Stimulated activated CD8-positive, alpha-beta memory T cell treated with anti-CD3 and anti-CD28 coated beads, Interleukin-12 subunit alpha, Interleukin-12 subunit beta, amount 100 ng/mL, for 1 hour (primary cell): ENCODE measurements at places on chromosomes 12 and 14.

DNA sequence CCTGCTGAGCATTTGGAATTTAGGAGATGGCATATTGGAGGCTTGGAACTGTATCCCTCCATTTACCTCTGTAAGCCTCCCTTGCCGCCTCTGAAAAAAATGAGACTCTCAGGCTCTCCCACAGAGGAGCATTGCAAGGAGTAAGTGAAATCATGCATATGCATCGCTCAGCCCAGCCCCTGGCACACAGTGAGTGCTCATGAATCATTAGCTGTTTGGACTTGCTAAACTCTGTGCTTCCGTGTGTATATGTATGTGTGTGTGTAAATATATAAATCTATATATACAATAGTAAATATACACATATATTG, 17.1 kb upstream of the TBX3 start:
- DNase-seq: no peak

GRCh38 chr14:32576088-32576795, 247.1 kb downstream of the AKAP6 start:
- DNase-seq: no peak

- no peak for DNase-seq
Measured at GRCh38 chr14:53955671-53956426, 776 bp downstream of the BMP4 start.

DNA sequence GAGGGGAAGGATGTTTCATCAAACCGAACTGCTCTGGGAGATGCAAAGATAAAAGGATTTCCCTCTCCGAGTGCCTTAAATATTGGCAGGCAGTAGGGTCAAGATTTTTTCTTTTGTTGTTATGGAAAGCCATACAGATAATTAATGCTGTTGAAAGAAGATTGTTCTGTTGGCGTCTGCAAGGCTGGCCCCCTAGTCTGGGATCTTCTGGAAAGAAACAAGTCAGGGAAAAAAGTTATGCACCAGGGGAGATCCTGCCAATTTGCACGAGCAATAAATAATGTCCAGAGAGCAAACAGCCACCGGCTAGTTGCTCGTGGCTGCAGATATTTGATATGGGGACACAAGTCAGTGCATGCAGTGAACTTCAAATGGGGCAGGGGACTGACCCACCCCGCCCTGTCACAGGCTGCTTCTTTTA, 202.1 kb upstream of the MYL2 start:
- DNase-seq: no peak

DNA sequence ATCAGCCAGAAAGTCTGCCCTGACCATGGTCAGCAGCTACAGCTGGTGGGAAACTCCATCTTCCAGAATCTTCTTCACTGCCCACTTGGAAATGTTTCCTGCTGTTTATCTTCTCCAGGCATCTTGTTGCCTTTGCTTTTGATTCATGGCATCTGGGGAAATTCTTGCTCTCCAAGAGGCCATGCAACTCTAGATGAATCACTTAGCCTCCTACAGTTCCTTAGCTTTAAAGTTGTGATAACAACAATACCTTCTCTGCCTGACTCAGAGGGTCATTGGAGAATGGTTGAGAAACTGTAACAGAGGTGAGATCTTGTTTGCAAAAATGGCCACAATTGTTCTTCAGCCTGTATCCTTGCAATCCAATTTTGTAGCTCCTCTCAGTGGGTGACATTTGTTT, 121.0 kb upstream of the VRK1 start:
- no peak for DNase-seq

GRCh38 chr12:44584625-44585024, 291.5 kb downstream of the NELL2 start:
- no peak for DNase-seq

DNA sequence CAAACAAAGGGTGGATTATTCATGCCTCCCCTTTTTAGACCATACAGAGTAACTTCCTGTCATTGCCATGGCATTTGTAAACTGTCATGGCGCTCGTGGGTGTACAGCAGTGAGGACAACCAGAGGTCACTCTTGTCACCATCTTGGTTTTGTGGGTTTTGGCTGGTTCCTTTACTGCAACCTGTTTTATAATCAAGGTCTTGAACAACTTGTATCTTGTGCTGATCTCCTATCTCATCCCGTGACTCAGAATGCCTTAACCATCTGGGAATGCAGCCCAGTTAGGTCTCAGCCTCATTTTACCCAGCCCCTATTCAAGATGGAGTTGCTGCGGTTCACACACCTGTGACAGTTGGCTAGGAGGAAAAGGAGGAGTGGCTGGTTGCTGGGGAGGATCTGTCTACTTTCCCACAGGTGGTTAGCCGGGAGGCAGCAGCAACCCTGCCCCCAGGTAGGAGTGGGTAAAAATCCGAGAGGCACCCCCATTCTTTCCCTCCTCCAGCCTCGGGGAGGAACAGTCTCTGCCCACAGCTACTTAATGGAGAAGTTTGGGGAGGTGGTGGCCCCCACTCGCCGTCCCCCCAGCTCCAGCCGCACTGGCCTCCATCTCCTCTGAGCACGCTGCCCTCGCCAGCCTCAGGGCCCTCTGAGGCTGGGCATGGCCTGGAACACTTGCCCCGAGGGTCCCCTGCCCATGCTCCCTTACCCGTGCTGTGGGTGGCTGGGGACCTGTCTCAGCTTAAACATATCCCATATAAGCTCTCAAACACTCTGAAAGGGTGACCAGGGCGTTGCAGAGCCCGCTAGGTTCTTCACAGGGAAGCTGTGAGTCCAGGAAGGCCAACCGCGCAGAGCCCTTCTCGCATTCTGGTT, 41.7 kb downstream of the SMIM41 start:
- no peak for DNase-seq

DNA sequence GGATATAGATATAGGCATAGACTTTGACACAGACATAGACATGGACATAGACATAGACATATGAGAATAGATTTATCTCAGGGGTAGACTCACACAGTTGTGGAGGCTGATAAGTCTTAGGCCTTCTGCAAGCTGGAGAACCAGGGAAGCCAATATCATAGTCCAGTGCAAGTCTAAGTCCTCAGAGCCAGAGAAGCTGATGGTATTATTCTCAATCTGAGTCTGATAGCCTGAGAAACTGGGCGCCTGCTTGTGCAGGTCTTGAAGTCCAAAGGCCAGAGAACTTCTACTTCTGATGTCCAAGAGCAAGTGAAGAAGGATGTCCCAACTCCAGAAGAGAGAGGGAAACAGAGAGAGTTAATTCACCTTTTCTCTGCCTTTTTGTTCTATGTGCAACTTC, 476.5 kb downstream of the SLC6A15 start:
- DNase-seq: no peak

GRCh38 chr12:90915353-90915752, 39.6 kb downstream of the CCER1 start:
- no peak for DNase-seq

- no peak for DNase-seq
Measured at GRCh38 chr12:106428384-106428783, 70.8 kb downstream of the POLR3B start.

- DNase-seq: no peak
Measured at GRCh38 chr12:115870510-115870909, 407.0 kb downstream of the MED13L start.

DNA sequence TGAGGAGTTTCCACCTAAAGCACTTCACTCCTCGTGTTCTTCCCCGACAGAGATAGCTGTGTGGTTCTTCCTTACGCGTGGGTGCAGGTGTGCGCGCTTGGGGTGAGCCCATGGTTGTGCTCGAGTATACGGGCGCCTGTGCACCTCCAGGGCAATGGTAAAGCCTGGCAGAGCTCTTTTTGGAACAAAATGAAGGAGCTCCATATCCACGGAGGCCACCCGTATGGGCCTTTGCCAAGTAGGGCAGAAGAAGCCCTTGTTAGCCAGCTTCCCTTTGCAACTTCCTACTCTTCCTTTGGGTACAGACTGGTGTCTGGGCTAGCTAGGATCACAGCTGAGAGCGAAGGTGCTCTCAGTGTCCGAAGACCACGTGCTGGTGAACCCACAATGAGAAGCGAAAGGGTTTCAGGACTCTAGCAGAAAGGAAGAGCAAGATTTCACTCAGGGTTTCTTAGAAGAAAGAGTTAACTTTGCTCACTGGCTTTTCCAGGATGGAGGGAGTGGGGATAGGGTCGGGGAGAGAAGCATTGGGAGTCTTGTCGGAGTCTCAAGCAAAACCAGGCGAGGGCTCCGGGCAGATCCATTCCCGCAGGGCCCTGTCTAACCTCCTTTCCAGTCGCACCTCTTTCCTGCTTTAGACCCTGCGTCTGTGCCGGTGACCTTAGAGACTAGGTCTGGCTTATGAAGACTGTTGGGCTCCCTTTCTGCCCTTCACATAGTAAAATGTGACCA, 960 bp upstream of the LRFN5 start:
- DNase-seq: no peak

DNA sequence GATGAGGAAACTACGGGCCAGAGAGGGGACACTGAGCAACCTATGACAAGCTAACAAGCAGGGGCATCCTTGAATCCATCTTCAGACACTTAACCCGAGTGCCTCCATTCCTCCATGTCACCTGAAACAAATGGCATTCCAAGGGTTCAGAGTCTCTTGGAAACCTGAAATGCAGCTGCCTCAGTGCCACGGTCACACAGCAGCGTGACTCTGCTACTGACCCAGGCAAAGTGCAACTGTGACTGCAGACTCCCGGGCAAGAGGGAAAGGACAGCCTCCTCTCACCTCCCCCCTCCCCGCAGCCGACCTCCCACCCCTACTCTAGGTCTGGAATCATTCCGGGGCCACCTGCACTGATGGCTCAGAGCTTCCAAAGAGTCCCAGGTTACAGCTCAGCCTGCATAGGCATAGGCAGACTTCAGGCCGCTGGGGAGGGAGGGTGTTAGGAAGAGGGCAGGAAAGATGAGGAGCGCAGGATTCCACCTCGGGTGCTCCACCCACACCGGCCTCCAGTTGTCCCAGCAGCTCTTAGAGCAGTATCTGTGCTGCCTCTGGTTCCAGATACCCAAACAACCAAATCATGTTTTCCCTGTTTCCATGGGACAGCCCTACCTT, 53.2 kb downstream of the KCNK10 start:
- no peak for DNase-seq

DNA sequence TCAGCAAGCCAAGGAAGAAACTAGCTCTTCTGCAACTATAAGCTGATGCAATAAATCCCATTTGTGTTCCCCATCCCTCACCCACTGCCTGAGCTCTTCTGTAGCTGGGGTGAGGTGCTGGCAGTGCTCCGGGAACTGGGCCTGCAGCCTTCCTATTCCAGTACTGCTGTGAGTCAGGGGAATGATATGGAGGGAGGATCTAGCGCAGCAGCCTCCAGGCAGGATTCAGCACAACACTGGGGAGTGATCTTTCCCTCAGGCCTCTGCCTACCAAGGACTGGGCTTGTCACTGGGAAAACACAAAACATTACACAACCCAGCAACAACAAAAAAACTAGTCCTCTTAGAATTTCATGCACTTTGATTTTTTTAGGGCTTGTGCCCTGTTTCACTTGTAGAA, 58.7 kb downstream of the ST8SIA1 start:
- DNase-seq: no peak

- no peak for DNase-seq
Measured at GRCh38 chr12:10160617-10161385, 11.1 kb downstream of the OLR1 start.

DNA sequence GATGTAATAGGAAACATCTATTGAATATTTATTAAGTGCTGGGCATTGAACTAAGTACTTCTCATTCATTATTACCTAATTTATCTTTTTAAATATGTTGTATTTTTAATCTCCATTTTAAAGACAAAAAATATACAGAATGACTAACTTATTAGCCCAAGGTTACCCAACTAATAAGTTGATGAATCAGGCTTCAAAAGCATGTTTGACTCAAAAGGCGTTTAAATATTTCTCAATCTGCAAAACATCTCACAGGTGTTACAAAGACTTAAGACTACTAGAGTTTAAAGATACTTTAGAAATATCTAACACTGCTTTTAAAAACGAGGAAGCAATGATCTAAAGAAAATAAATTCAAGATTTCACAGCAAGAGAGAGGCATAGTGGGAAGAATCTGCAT, 457.4 kb upstream of the DCN start:
- DNase-seq: no peak

DNA sequence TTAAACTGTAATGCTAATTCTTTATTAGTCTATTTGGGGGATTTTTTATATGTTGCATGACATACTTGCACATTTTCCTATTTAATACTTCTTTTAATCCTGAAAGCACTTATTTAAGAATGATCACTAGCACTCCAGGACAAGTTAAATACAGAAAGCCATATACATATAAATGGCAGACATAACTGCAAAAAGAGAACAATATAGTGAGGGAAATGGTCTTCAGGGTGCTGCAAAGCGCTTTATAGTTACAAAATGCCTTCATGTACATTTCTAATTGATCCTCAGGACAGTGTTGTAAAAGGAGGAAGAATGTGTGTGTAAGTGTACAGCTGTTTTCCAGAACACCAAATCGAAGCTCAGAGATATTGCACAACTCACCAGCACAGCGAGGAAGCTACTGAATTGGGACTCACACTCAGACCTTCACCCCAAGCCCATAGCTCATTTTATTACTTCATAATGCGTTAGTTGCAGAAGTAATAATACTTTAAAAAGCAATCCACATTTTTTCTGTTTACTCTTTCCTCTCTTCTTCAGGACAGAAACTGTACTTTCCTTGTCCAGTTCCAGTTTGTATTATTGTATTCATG, 428.2 kb downstream of the RAD51B start:
- DNase-seq: no peak

DNA sequence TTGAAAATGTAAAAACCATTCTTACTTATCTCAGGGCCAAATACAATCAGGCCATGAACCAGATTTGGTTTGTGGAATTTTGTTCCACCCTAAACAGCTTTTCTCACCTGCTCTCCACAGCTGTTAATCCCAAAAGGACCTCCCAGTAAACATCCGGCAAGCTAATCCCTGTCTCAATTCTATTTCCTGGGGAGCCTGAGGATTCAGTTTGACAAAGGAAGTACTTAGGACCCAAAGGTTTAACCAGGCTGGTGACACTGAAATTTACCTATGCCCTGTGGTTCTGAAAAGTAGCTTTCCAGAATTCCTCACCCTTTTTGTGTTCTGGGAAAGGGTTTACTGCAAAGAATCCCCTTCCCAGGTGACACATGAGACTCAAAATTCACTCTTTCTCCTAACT, 15.0 kb downstream of the CAPZA3 start:
- no peak for DNase-seq

- DNase-seq: no peak
Measured at GRCh38 chr12:15220451-15220850, 766 bp downstream of the RERG start.

GRCh38 chr12:57479043-57479375, 657 bp downstream of the ARHGAP9 start:
- no peak for DNase-seq

DNA sequence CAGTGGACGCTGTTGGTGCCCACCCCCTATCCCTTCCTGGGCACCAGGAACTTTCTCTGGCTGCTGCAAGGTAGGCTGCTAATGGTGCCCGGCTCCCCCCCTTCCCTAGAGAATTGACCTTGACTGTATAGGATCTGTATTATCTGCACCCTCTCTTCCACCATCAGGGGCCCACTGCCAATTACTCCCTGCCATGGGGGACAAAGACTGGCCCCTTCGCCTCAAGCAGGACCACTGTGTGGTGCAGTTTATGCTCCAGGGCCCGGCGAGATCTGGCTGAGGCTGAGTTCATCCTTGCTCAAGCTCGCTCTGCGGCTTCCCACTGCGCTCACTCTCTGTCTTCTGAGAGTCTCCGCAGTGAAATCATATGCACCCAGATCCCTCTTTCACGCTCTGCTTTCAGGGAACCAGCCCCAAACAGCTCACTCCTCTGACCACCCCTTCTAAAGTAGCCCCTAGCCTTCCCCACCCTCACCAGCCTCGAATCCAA, 95.2 kb downstream of the LGMN start:
- no peak for DNase-seq

GRCh38 chr12:27865421-27865820, 85.4 kb upstream of the MANSC4 start:
- DNase-seq: no peak
